ENCODE measurements at places on chromosomes 3 and 15.

DNA sequence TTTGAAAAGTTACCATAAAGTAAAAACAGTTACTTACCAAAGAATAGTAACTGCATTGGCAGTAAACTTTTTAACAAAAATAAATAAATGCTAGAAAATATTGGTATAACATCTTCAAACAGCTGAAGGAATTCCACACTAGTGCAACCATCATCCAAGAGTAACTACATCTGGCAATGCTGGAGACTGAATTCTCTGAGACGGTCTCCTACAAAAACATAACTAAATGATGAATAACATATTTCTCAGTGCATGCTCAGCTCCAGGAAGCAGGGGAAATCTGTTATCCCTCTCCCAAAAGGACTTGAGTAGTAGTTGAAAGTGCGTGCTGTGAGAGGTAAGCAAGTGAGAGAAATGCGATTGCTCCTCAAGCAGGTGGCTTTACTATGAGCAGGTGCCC is 526.8 kb upstream of the CCDC54 start:
- DNase-seq: no peak

GRCh38 chr3:154135511-154136173 is 14.5 kb downstream of the ARHGEF26 start:
- DNase-seq: no peak

- DNase-seq: no peak
These were observed 28.7 kb downstream of the ADAMTSL3 start for GRCh38 chr15:83682476-83683088.

- peak; percentile 89 for DNase-seq
These were observed 315.7 kb upstream of the PROK2 start for GRCh38 chr3:72100601-72101187.

- no peak for DNase-seq
These were observed 115.7 kb downstream of the CHL1 start for GRCh38 chr3:312160-312733.

DNA sequence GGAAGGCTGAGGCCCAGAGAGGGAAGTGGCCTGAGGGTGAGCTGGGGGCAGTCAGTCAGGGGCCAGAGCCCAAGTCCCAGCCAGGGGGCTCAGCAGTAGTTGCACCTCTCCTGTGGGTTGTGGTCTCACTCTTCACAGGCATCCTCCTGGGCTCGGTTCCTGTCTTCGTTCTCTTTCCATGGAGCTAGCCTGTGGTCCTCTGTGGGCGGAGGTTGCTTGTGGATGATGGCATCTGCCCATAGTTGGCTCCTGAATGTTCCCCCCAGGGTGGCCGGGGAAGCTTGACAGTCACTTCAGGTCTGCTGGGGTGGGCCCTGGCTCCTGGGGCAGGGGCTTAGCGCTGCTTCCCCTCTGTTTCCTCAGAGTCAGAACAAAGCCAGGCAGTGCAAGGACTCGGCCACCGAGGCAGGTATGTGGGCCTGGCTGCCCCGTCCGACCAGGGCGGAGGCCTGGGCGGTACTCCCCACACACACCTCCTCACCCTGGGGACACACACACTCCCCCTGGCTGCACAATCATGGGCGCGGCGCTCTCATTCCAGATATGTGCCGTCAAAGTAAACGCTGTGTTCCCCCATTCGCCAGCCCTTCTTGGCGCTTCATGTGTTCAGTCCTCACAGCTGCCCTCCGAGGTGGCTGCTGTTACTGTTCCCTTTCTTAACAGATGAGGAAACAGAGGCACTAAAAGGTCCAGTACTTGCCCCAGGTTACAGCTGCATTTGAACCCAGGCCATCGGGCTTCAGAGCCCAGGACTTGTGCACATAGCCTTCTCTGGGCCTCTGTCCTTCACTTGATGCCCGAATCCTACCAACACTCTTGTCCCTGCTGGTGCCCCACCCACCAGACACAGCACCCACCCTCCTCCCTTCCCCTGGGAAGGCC is 34.5 kb downstream of the PSTPIP1 start:
- no peak for DNase-seq

DNA sequence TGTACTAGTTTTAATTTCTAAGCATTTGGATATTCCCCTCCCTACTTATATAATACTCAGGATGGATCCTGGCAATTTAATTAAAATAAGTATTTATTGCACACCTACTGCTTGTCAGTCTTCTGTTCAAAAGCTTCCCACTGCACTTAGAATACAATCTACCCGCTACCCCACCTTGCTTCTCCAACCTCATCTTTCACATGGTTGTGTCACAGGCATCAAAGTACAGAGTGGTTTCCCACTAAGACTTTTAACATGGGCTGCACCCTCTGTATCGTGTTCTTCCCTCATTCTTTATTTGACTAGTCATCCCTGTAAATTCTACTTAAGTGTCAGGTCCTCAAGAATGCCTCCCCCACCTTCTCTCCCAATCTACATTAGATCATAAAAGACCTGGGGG is 35.0 kb downstream of the RIOX2 start:
- no peak for DNase-seq

GRCh38 chr3:127670229-127670559 is 2.6 kb upstream of the ABTB1 start:
- DNase-seq: no peak

DNA sequence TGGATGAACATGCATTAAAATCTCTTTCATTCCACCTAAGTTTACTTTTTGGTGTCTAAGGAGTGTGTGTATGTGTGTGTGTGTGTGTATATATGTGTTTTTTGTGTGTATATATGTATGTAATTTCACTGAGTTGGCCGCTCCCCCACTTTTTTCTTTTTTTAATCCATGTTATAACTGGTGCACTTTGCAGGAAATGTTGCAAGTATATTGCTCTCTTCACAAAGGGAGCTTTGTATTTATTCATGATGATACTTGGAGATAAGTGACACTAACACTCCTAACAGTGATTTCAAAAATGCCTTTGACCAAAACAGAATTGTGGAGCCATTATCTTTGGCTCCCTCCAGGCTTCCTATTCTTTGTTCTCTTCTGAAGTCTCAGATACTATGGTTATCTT is 95.8 kb downstream of the FNDC3B start:
- no peak for DNase-seq

- no peak for DNase-seq
These were observed 661.6 kb downstream of the SI start for GRCh38 chr3:164416491-164417222.

- DNase-seq: peak; percentile 70
These were observed 27.3 kb upstream of the NMB start for GRCh38 chr15:84685304-84685703.

- no peak for DNase-seq
These were observed 214.5 kb downstream of the ZIC4 start for GRCh38 chr3:147191795-147192385.

- DNase-seq: no peak
These were observed 510.0 kb upstream of the ALCAM start for GRCh38 chr3:104856741-104857140.

DNA sequence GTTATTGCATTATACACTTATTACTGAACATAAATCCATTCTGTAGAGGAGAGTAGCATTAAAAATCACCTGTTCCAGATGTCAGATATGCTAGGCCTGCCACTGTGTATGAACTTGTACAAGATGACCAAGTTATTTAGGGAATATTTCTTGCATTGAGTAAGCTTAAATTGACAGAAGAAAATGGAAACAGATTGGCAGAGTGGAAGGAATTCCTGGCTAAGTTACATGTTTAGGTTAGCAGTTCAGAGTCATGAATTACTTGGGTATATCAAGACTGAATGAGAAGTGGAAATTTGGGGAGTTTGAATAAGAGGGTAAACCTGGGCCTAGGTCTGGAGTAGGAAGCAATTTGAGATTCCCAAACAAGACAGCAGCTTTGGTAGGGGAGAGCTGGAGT is 44.6 kb downstream of the ARHGAP31 start:
- no peak for DNase-seq

DNA sequence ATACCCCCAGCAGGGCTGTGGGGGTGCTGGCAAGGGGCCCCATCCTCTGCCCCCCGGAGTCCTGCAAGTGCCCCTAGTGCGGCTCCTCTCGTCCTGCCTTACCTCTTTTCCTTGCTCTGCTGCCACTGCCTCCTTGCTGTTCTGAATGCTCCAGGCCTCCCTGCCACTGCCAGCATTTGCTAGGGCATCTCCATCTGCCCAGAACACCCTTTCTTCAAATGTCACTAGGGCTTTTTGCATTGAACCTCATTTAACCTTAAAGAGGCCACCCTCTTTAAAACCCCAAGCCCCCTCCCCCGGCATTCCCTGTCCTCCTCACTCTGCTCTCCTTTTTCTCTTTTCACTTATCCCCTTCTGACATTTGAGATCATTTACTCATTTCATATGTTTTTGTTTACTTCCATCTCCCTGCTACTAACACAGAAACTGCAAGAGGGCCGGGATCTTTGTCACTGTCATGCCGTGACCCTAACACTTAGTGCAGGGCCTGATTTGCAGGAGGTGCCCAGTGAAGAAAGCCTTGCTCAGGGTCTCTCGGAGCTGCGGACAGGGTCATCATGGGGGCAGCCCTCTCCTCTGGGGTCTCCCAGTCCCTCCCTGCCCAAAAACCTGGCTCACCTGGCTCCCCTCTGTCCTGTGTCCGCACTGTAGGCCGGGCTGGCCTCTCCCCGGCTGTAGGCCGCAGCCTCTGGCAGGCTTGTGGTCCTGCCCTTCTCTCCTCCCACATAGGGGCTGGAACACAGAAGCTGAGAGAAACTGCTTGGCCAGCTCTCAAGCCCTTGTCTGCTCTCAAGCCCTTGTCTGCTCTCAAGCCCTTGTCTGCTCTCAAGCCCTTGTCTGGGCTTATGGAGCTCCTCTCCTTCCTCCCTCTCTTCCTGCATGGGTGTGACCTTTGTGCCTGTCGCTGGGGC is at the start of gene ACOX2:
Gene ACOX2, minus strand, starts transcription at position 690 of the 911 bp plus-strand sequence. CDS start 2,084 bp downstream, outside the sequence.
- peak; percentile 74 for DNase-seq

DNA sequence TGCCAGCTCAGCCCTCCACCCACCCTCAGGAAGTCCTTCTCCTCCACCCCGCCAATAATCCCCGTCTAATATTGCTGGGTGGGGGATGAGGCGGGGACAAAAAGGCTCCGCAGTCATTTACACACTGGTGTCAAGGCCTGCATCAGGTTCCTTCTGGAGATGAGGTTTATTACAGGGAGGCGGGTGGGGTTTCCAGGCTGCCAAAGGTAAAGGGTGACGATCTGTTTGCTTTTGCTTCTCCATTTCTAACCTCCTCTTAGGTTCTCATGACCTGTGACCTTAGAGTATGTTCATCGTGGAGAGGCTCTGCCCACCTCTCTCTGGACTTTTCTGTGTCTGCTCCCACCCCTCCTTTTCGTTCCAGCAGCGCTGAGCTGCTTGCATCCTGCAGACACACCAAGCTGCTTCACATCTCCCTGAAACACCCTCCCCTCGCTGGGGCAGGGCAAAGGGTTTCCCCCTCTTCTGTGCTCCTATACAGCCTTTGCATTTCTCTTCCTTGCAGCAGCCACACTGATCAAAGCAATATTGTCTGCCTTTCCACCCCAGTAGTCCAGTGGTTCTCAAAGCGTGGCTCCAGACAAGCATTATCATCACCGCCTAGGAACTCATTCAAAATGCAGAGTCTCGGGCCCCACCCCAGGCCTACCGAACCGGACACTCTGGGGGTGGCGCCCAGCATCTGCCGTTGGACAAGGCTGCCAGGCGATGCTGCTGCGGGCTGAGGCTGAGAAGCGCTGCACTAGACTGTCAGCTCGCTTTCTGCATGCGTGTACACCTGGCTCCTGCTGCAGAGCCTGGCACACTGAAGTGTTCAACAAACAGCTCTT is 26.6 kb downstream of the CA12 start:
- no peak for DNase-seq

DNA sequence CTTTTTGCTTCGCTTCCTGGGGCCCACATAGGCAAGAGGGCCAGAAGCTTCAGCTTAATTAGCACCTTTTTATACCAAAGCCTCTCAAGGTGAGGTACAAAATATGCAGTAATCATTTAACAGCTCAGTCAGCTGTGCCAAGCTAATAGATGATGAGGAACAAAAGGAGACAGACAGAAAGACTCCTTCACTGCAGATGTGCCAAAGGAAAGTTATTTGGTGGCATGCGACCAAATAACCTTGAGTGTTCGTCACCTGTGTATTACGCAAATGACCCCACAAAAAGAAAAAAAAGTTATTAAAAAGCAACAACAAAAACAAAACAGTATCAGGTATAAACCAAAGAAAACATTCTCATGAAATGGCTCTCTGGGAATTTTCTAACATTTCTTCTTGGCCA is 325.8 kb upstream of the IGF1R start:
- DNase-seq: no peak

GRCh38 chr3:98778383-98778782 is 15.2 kb downstream of the ST3GAL6 start:
- DNase-seq: no peak

DNA sequence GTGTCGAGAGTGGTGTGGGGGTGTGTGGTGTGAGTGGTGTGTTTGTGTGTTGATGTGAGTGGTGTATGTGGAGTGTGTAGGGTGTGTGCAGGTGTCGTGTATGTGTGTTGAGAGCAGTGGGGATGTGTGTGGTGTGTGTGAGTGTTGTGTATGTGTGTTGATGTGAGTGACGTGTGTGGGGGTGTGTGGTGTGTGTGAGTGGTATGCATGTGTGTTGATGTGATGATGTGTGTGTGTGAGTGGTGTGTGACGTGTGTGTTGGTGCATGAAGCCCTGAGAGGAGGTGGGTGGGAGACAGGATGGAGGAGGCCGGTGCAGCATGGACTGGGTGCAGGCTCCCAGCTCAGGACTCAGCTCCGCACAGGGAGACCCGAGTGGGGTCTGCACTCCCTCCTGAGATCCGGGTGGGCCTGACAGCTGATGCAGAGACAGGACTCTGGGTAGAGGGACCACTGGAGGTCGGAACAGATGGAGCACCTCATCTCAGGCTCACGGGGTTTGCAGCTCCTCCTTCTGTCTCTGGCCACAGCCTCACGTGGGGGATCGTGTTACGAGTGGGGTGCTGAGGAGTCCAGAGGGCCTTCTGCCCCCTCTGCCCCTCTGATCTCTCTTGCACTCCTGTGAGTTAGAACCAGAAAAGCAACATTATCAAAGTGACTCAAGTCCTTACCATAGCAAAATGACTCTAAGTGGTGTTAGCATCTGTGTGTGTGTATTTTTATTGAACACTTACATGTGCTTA is 41.3 kb downstream of the ARNT2 start:
- DNase-seq: no peak

- DNase-seq: no peak
These were observed 149.2 kb downstream of the CNTN4 start for GRCh38 chr3:2247831-2248230.

GRCh38 chr3:158528076-158528674 is 42.8 kb upstream of the MLF1 start:
- DNase-seq: no peak

- DNase-seq: no peak
These were observed 186.1 kb downstream of the FMN1 start for GRCh38 chr15:33008284-33008995.

- no peak for DNase-seq
These were observed 38.3 kb upstream of the IL12A start for GRCh38 chr3:159950156-159950898.

- DNase-seq: no peak
These were observed 13.0 kb downstream of the EFCC1 start for GRCh38 chr3:129014148-129014547.

- no peak for DNase-seq
These were observed 165.2 kb upstream of the PDZRN3 start for GRCh38 chr3:73789825-73790444.

GRCh38 chr15:70202756-70203155 is 105.0 kb upstream of the TLE3 start:
- DNase-seq: no peak

All from psoas muscle (tissue), 8 donors.